ENCODE measurements at places on chromosomes 2 and 18.
A peak's percentile ranks its signal among the peaks of the same experiment; 100 is the strongest.

GRCh38 chr18:51278045-51278649, 80.7 kb upstream of the MEX3C start:
- DNase-seq, result peak; percentile 73

DNA sequence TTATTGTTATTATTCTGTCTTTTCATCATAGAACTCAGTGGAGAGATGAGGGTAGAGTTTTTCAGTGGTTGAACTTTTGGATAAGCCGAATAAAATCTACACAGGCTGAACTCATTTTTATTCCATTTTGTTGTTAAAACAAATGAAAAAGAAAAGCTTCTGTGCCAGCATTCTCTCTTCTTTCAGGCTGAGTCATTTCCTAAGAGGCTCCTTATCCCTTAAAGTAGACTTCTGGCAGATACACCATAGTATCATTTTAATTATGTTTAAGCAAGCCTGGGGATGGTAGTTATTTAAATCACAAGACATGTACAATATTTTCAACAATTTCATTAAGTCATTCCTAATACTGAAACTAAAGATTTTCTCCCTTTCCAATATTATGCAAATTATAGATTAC, 1364.0 kb upstream of the NRXN1 start:
- DNase-seq, result peak; percentile 23

DNA sequence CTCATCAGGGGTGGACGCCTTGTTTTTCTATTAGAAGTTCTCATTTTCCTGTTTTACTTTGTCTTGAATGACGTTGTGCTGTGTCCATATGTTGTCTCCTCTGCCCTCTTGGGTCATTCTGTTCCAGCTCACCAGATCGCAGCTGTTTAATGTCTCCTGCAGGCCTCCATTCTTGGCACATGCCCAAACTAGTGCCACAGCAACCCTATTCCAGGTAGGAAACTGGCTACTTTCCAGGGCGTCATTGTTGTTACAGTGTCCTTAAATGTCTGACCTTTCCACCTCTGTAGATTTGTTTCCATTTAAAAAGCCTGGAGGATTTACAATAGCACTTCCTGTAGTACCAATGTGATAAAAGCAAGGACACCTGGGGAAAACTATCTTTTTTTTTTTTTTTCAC, 500.7 kb downstream of the METTL4 start:
- no peak for DNase-seq

GRCh38 chr2:68185541-68186164, 28.0 kb downstream of the PNO1 start:
- DNase-seq, result peak; percentile 69

GRCh38 chr2:136389809-136390208, 271.9 kb upstream of the CXCR4 start:
- no peak for DNase-seq

GRCh38 chr2:174931724-174932123, 73.5 kb downstream of the CHN1 start:
- no peak for DNase-seq

GRCh38 chr2:234823877-234824376, 127.9 kb upstream of the SH3BP4 start:
- peak; percentile 53 for DNase-seq

- DNase-seq, result peak; percentile 98
Observed at GRCh38 chr18:51235009-51235789, 37.7 kb upstream of the MEX3C start.

GRCh38 chr2:16537347-16537746, 128.3 kb downstream of the CYRIA start:
- DNase-seq, result no peak
